ENCODE measurements at places on chromosomes 2 and 18.

DNA sequence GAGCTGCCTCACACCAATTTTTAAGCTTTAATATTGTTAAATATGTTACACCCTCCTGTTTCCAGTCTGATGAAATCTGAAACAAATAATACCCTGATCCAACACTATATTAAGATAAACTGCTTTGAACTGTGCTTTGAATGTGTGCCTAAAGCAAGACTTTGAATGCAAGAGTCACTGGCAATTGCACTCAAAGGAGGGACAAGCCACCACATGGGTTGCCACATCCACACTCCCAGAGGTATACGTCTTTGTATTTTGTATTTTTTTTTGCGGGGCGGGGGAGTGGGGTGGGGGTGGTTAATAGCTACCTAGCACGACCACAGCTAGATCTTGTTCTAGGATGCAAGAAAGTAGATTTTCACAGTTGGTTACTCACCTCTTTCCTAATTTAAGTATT lies 1.8 kb upstream of the ZEB2 start:
- DNase-seq = no peak

DNA sequence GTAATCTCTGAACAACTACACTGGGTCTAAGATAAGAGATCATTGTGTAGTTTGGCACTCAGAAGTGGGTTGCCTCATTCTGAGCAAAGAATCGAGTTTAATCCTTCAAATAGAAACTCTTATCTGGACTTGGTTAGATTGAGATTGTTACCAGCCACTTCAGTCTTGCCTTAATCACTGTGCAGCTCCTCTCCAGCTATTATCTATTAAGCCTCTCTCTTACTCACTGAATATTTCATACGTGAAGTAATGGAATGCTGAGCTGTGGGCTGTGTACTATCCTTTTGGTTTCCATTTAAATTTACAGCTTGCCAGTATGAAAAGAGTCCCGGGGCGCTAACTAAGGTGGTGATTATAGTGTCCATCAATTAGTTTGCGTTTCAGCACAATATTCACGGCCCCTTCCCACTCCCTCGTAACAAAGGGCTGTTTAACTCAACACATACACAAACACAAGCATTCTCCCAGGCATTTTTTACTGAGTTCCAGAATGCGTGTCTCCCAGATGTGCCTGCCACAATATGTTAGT lies 65.7 kb upstream of the NCKAP5 start:
- DNase-seq = no peak

DNA sequence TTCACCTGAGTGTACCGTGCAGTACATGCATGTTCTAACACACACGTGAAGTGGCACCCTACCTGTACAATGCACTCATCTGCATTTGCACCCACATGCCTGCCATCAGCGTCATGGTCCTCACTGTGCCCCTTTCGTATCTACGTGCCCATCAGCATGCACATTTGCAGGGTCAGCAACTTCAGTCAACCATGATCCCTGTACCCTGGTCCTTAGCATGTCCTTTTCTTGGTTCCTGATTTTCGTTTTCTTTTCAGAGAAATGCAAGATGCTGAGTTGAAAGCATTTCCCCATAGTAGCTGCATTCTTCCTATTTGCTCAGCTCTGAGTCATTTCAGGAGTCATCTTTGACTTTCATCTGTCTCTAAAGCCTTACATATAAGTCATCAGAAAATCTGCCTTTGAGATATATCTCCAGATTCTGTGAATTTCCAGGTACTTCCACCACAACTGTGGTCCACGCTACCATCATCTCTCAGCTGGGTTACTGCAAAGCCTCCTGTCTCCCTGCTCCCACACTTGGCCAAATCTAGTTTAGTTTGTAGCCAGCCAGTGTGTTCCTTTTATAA lies 14.7 kb upstream of the PUM2 start:
- no peak for DNase-seq

DNA sequence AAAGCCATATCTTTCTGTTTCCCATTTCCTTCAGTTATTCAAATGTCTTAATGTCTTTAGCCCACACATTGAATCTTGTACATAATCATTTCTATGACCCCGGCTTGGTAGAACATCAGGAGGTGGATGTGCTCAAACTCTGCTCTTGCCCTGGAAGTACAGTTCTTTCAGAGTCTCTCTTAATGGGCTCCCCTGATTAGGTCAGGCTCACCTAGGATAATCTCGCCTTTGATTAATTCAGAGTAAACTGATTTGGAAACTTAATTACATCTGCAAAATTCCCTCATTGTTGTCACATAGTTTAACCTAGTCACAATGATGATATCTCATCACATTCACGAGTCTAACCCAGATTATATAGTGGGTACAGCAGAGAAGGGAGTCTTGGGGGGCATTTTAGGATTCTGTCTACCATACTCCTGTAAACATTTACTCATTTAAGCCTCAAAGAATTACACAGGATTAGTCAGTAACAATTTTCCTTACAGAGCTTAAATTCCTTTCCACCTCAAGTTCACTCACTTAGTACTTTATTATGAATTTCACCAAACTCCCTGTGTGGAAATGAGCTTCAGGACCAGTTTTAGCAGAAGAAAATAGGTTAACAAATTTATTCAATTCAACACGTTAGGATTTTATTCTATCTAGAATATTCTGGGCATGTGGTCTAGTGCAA lies 135.5 kb downstream of the FHOD3 start:
- DNase-seq = no peak

- no peak for DNase-seq
These were observed 16.0 kb upstream of the B3GNT7 start for GRCh38 chr2:231379266-231380215.

DNA sequence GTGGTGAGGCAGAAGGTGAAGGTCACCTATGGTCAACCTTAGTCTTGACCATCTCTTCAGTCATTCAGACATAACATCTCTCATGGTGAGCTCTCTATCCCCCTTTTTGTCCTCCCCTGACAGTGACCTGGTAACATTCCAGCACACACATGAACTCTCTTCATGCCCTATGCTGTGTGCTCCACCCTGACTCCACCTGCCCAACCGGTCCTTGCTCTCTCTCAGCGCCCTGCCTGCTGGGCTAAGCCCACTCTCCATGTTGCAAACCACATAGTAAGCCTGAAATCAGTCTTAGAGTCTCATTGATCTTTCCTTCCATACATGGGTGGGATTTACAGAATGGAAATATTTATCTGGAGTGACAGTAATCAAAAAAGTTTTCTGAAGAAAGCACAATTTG lies 52.8 kb downstream of the MARCO start:
- DNase-seq = no peak

DNA sequence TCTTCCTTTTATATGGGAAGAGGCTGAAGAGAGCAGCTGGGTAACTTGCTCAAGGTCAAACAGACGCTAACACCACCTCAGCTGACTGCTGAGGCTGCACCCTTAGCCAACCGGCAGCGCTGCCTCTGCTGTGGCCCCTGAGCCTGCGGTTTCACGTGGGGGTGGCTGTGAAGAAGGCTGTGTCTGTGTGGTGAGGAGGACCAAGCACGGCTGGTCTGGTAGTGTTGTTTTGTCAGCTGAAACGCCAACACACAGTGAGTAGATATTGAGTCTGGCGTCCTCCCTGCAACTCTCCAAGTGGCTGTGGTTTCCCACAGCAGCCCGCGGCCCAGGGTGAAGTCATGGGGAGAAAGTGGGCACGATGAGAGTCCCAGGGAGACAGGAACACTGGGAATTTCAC lies 69.6 kb downstream of the THNSL2 start:
- no peak for DNase-seq

DNA sequence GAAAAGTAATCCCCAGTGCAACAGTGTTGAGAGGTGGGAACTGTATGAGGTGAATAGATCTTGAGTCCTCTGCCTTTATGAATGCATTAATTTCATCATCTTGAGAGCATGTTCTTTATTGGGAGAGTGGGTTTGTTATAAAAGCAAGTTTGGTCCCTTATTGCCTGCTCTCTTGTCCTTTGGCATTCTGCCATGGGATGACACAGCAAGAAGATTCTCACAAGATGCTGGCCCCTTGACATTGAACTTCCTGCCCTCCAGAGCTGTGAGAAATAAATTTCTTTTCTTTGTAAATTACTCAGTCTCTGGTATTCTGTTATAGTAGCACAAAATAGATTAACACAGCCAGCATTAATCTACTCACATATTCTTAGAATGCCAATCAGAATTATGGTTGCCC lies 108.6 kb downstream of the EHBP1 start:
- no peak for DNase-seq

DNA sequence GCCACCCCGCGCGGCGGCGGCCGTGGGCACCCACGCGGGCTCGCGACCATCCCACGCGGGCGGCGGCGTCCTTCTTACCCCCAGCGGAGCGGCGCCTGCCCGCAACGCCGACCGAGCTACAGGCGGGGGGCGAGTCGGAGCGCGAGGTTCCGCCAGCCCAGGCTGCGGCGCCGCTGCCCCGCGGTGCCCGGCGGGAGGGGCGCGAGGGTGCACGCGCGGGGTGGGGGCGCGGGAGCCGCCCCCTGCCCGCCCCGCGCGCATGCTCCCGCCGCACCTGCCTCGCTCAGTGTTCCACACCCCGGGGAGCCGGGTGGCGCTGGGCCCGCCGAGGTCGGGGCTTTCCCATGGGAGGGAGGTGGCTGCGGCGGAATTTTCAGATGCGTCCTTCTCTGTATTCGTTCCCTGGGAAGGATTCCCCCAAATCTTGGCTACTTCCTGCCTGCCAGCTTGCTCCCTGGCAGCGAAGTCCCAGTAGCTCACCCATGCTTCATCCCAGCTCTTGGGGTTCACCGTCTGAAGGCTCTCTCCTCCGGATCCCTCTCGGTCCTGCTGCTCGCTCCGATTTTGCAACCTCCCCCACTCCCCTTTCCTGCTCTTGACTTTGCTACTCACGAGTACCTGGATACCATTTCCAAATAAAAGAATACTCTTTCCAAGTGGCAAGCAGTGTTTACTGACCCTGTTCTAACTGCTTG lies at the start of gene L3MBTL4:
TSS of gene L3MBTL4 (minus strand) at position 189 of the 695 bp plus-strand sequence. CDS start 103,286 bp downstream, outside the sequence.
- DNase-seq = no peak

DNA sequence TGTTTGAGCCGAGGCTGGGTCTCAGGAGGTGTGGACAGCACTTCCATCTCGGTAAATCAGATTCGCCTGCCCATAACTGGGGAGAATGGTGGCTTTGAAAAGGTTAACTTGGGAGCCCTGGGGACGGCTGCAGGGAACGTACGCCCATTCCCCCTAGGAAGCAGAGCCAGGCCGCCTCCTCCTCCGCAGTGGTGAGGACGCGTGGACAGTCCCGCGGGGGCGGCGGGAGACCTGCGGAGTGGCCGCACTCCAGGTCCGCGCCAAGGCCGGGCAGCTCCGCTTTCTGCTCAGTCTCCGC lies 845 bp upstream of the MYCN start:
- no peak for DNase-seq

DNA sequence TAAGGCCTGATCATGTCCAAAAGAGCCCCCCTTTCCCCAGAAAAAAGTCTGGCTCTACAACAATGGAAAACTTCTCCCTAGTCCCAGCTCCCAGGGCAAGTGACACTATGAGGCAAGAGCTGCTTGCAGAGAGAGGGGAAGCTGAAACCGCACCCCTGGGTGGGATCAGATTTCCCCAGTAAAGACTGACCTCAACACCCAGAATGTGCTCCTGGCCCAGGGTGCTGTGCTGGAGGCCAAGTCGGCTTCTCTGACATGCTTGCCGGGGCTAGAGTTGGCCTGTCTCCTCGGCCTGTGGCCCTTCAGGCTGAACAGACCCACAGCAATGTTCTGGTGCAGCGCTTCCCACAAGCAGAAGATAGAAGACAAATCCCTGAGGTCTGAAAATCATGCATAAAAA lies 18.4 kb upstream of the ST8SIA3 start:
- DNase-seq = no peak

- no peak for DNase-seq
These were observed 1.5 kb upstream of the MPPE1 start for GRCh38 chr18:11909591-11910026.

GRCh38 chr2:128493880-128494279 lies 175.2 kb upstream of the HS6ST1 start:
- no peak for DNase-seq

GRCh38 chr2:15760232-15760910 lies 168.7 kb downstream of the DDX1 start:
- no peak for DNase-seq

DNA sequence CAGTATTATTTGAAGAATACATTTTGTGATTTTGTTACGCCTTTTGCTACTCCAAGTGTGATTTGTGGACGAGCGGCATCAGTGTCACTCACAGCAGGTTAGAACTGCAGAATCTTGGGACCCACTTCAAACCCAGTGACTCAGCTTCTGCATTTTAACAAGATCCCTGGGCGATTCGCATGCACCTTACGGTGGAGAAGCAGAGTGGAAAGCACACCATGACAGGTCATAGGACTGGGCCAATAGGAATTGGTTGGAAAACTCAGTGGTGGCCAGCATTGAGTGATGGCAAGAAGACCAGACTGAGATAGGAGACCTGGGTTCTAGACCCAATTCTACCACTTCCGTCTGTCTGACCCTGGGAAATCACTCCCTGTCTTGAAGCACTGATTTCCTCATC lies 26.3 kb downstream of the CTLA4 start:
- no peak for DNase-seq

- no peak for DNase-seq
These were observed 36.2 kb downstream of the EFEMP1 start for GRCh38 chr2:55887351-55887750.

DNA sequence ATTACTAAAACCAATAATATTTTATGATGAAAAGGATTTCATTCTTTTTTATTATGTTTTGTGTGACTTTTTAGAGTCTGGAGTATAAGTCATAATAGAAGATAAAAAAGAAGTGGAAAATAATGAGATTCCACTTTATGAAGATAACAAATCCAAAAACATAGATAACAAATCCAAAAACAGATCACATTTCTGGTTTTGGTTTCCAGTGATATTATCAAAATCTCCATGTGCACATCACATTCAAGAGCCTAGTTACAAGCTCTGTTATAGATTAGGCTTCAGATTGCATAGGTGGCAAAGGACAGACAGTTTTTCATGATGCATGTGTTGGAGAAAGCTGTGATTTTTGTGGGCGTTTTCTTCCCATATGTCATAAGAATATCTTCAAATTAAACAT lies 648.2 kb downstream of the STK39 start:
- DNase-seq = no peak

GRCh38 chr2:70321370-70321769 lies 19.5 kb upstream of the FAM136A start:
- DNase-seq = no peak

DNA sequence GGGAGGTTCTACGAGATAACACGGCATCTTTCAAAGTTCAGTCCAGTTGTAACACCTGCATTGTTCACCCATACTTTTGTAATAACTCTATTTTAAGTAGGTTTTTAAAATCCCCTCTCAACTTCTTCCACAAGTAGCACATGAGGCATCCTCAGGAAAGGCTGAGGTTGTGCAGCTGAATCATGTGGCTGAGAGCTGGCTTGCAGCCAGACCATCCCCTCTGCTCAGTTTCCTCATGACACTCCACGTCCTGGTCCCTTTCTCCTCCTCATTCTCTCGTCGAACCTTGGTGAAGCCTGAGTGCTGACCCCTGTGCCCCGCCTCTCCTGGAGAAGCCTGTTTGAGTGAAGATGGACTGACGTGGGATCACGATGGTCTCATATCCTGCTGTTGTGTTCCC lies 42.5 kb downstream of the POU3F3 start:
- DNase-seq = no peak

- DNase-seq = no peak
These were observed 102.9 kb downstream of the SPTBN1 start for GRCh38 chr2:54559006-54559445.

All from stimulated activated CD4-positive, alpha-beta T cell treated with anti-CD3 and anti-CD28 coated beads, Interleukin-15, amount 100 ng/mL, for 48 hours (primary cell).